HepG2 (cell line): ENCODE measurements at places on chromosomes 12 and 14. TPM values are rescaled to one million over a fixed set of nuclear protein-coding genes. Genes with fewer than 3 reads are reported as not detected.
A peak's percentile ranks its signal among the peaks of the same experiment; 100 is the strongest.

Gene IFI27
- 1.2 and 2.0 TPM in 2 replicates for total RNA-seq

Gene DEGS2
- total RNA-seq, result 0.09 TPM in 1 of 2 replicates, not detected in the other

Gene GXYLT1
- total RNA-seq, result 12.8 and 17.0 TPM in 2 replicates

GRCh38 chr14:79734151-79734550 lies 477.2 kb downstream of the DIO2 start:
- DNase-seq, result no peak

DNA sequence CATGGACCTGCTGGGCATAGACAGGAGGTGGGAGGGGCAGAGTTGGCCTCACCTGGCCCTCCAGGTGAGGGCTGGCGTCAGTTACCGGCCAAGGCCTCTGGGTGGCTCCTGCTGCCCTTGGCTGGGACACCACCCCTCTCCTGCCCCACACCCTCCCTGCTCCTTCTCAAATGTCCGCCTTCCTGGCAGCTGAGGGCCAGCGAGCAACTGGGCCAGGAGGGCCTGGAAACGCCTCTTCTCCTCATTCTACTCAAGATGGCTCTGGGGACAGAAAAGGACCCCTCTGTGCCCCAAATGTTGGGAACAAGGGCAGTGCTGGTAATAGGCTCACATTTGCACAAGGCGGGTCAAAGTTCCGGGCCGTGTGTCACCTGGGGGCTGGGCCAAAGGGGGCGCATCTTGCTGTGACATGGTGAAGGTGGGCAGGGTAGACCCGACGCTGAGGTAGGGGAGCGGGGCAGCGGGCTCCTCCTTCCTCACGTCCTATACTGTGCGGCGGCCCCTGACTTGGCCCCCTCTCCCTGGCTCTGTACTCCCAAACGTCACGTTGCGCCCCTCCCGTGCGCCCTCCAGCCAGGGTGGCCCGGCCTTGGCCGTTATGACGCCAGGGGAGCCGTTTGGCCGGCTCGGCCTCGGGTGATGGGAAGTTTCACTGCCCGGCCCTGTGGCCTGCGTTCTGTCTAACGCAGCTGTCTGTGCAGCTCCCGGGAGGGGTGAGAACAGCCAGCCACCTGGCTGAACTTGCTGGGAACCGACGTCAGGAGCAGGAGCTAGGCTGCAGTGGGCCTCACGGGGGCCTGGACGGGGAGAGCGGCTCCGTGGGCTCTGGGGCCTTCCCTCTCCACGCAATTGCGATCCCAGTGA lies 18.0 kb upstream of the DLK1 start:
- DNase-seq, result peak; percentile 37

DNA sequence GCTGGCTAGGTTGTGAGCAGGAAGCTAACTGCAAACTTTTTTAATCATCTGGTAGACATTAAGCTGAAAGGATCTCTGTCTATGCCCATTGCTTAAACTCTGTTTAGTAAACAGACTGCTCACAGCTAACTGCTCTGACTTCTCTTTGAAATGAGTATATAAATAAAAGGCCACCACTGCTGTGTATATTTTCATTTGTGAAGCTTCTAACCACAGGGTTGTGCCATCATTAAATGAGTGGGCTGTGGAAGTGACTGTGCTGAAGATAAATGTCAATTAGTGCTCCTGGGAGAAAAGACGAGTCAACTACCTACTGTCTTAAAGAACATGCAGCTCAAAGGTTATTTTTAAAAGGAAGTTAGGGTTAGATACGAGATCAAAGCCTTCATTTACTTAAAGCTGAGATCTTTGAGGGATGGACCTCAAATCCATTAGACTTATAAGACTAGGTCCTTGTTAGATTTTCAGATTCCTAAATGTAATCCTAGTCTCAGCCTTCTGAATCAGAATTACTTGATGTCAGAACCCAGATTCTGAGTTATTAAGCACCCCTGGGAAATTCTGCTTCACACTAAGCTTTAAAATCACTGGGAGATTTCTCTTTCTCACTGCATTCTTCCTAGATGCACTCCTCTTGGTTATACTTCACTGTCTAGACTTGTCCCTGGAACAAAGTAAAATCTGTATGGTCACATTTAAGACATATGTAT lies 213.1 kb upstream of the FLRT2 start:
- DNase-seq, result no peak
